NCI-H524 (cell line): ENCODE measurements at places on chromosomes 4 and X.

GRCh38 chr4:177182166-177182565, 127.5 kb upstream of the NEIL3 start:
- no peak for DNase-seq

GRCh38 chr4:102281171-102281839, 64.0 kb downstream of the SLC39A8 start:
- DNase-seq = no peak

- no peak for DNase-seq
Observed at GRCh38 chr4:7989654-7990053, 50.0 kb upstream of the AFAP1 start.

GRCh38 chr4:16056681-16057385, 27.0 kb downstream of the PROM1 start:
- peak; percentile 15 for DNase-seq

GRCh38 chr4:83644677-83645659, 109.1 kb downstream of the GPAT3 start:
- peak; percentile 9 for DNase-seq

DNA sequence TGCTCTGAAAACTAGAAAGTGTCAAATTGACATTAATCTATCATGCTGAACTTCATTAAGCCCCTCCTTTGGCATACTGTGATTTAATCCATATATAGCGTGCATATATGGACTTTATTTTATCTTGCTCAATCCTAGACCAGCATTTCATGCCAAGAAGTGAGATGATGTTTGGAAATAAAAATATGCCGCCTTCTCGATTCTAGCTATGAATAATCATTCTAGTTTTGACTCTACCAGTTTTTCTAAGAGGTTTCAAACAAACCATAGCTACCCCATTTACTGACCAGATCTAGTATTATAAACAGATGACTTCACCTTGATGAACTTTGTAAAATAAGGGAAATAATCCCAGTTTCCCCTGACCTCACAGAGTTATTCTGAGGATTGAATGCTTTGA, 95.0 kb downstream of the ARX start:
- no peak for DNase-seq

GRCh38 chr4:108512615-108513505, 107.5 kb upstream of the RPL34 start:
- no peak for DNase-seq

- no peak for DNase-seq
Observed at GRCh38 chr4:152372444-152372843, 163.4 kb downstream of the FBXW7 start.

DNA sequence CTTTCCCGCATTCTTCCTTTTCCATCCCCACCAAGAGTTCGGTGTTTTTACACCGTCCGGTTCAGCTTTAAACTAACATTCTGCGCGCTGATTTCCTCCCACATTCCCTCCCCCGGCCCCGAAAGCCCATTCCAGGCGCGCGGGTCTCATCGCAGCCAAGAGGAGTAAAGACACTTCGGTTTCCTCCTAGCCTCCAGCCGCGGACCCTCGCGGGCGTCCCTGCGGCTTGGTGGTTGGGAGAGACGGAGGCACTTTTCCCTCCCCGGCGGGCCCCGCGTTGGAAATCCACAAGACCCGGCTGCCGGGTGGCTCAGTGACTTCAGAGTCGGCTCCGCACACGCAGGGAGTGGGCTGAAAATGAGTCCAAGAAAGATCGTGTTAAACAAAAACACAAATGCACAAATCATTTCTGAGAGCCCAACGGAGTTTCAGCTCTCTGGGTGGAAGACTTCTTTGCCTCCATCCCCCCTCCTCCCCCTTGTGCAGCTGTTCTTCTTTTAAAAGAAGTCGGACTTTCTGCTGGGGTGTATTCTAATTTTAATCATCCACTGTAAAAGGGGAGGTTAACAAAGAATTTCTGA, 2.0 kb upstream of the ARX start:
- peak; percentile 49 for DNase-seq

DNA sequence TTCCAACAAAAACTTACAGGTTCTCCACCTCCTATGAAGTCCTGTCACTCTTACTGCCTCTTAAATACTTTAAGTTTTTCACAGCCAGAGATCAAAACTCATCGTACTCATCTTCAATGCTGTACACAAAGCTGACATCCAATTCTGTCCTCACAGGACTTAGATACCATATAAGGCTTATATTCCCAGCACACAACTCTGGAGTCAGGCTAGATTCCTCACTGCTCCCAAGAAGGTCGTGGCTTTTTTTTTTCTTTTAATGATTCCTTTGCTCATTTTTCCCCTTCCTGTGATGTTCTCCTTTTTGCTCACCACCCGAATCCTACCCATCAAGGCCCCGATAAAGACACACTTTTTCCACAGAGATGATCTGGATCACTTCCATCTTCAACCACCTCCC, 914 bp downstream of the TRAPPC2 start:
- DNase-seq = no peak

GRCh38 chrX:72349190-72349589, 43.5 kb upstream of the CITED1 start:
- DNase-seq = no peak

GRCh38 chr4:102675141-102675540, 85.6 kb downstream of the MANBA start:
- no peak for DNase-seq

GRCh38 chr4:73764513-73764912, 24.1 kb downstream of the CXCL8 start:
- no peak for DNase-seq

DNA sequence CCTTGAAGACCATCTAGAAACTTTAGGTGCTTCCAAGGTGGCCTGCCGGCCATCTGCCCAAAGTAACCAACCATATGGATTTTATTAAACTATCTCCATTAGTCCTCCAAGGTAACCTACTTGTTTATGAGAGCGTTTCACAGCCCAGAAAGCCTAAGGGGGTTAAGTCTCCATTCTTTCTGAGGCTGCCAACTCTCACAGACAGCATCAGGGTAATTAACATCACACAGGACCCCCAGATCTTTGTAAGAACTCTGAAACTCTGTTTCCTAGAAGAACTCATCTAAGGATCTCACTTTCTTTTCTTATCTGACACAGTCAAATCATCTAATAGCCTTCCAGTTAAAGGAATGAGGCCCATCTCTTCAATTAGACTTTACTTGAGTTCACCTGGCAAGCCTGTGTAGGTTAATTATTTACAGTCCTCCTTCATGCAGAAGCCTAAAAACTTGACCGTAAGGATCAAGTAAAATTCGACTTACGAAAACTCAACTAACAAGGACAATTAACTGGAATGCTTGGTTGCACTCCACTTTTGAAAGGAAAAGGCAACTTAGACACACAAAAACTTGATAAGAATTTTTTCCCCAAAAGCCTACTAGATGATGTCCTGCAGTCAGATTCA, 252.5 kb downstream of the GRIA3 start:
- DNase-seq = no peak

- no peak for DNase-seq
Observed at GRCh38 chr4:2929469-2929868, 33.7 kb downstream of the NOP14 start.

DNA sequence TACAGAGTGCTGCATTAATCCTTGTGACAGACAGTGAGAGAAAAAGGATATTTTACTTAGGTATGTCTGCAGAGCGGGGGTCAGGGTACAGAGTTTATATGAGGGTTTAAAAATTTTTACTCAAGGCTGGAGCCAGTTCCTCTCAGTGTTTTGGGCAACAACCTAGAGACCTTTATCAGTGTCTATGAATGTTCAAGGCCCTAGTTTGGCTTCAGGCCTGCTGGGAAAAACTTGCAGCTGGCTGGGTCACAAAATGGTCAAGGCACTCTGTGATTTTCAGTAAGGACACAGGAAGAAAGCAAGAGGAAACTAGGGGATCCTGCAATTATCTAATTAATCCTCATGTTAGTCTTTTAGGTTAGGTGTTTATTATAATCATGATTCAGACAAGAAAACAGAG, 10.8 kb upstream of the C4orf54 start:
- no peak for DNase-seq
